ENCODE measurements at places on chromosomes 2 and 18.

DNA sequence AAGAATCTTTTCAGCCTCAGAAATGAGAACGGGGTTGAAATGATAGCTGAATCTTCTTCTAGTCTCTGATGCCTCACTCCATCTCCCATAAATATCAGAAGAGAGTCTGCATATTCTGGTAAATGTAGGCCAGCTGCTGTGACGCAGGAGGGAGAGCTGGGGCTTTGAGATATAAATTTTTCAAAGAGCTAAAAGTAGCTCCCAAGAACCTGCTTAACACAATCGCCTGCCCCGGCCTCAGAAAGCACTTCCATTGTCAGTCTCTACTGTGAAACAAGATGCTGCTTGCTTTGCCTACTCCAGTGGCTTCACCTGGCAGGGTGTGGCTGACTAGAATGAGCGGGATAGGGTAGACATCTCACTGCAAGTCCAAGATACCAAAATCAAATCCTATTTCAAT, 105.0 kb upstream of the CCDC150 start:
- DNase-seq = no peak

GRCh38 chr2:241507430-241508239, 749 bp downstream of the STK25 start:
- peak; percentile 48 for DNase-seq

DNA sequence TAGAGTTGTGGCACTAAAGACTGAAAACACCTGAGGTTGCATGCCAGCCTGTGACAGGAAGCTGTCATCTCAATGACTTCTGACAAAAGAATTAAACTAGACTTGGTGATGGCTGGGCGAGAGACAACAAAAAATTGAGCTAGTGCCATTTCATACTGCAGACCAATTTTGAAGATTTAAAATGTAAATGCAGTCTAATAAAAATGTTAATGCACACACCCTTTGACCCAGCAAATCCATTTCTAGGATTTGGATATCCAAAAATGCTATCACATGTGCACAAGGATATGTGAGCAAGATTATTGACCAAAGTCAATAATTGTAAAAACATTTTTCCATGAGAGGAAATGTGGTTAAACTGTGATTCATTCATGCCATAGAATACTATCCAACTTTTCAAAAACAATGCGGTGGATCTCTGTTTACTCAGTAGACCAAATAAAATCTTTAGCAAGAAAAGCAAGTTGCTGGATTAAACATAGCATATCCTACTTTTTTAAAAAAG, 5.6 kb downstream of the FBXO36 start:
- no peak for DNase-seq

GRCh38 chr2:226411727-226412360, 387.8 kb downstream of the IRS1 start:
- DNase-seq = no peak

DNA sequence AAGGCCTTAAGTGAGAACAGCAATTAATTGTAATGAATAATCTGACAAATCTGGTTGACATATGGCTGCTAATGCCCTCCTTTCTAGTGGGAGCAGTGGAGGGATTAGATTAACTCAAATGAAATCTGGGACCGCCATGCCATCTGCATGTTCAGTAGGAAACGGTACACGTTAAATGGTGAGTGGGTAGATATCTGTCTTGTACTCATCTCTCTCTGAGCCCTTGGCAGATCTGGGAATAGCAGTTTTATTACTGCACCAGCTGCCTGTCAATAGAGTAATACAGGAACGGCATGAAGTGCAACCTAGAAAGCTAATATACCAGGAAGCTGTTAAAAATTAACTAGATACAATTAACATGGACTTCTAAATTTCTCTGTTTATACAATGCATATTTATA, 258.8 kb downstream of the GPD2 start:
- DNase-seq = no peak

DNA sequence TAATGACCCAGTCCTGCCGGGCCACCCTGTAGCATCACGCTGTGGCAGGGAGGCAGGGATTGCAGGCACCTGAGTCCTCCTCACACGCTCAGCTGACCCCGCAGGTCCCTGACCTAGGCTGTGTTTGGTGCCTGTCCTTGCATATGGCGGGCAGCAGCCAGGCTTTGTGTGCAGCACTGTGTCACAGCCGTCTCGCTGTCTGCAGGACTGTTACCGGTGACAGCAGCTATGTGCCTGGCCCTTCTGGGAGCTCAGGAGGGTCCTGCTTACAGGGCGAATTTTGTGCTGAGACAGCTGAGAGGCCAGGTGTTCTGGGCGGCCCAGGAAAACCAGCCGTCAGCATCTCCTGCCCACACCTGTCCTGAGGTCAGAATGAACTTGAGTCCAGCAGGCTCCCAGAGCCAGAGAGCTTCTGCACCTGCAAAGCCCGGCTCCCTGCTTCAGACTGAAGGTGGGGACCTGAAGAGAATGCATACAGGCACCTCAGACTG, 10.4 kb upstream of the ARID5A start:
- DNase-seq = no peak

GRCh38 chr2:120240901-120241429, 11.7 kb upstream of the RALB start:
- DNase-seq = no peak

- no peak for DNase-seq
Measured at GRCh38 chr2:181844551-181845290, 46.8 kb upstream of the ITPRID2 start.

GRCh38 chr2:170216428-170216827, 38.5 kb downstream of the MYO3B start:
- no peak for DNase-seq

DNA sequence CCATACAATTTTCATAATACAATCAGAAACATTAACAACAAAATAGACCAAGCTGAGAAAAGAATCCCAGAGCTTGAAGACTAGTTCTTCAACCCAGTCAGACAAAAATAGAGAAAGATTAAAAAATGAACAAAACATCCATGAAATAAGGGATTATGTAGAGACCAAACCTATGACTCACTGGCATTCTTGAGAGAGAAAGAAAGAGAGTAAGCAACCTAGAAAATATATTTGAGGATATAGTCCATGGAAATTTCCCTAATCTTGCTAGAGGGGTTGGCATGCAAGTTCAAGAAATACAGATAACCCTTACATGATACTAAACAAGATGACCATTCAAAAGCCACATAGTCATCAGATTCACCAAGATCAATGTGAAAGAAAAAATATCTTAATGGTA, 281.7 kb downstream of the CCDC85A start:
- no peak for DNase-seq

- no peak for DNase-seq
Measured at GRCh38 chr18:76486038-76486437, 9.0 kb downstream of the ZNF516 start.

- DNase-seq = no peak
Measured at GRCh38 chr18:74828200-74828599, 230.5 kb downstream of the ZNF407 start.

DNA sequence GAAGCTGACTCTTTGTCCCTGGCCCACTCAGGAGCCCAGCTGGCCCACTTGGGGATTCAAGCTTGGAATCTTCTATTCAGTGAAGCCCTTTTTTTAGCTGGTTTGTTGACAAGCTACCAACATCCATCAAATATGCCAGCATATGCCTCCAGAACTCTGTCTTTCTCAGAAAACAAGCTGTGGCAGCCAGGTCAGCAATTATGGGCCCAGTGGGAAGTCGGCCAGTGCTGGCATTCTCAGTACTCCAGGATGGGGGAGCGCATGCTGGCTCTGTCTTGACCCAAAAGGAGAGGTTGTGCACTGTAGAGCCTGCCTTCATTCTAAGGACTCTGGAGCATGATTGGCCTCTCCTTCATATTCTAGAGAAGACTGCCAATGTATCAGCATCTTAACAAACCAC, 401.5 kb downstream of the CNTNAP5 start:
- DNase-seq = no peak

DNA sequence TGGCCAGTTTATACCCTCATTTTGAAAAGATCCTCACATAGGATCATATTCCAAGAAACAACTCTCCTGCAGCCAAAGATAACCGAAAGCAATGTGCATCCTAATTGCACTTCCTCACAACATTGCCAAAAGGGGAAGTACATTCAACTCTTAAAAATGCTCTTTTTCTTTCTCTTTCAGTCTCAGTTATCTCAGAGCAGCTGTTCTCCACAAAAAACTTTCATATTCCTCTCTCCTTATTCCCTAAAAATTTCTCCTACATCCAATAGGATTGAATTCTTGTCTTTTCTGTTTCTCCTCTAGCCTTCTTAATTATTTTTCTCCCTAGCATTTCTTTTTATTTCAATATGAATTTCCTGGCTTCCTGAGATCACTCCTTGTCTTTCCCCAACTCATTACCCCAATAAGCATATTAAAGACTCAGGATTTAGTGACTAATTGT, 7.4 kb upstream of the VRK2 start:
- no peak for DNase-seq

DNA sequence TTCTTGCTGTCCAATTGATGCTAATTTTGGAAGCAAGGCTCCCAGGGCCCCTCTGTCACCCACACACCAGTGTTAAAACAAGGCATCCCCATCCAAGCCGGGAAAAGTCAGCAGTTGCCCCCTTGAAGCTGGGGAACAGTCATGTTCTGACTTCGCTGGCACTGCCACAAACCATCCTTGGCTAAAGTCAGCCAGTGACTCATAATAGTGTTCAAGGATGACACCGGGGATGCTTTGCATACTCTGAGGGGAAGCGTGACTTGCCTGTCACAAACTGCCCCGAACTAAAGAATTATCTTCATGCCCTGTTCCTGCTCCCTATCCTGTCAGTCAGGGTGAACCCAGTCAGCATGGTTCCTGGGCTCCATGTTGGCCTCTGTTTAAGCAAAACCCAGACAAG, 37.0 kb downstream of the TGFA start:
- peak; percentile 41 for DNase-seq

DNA sequence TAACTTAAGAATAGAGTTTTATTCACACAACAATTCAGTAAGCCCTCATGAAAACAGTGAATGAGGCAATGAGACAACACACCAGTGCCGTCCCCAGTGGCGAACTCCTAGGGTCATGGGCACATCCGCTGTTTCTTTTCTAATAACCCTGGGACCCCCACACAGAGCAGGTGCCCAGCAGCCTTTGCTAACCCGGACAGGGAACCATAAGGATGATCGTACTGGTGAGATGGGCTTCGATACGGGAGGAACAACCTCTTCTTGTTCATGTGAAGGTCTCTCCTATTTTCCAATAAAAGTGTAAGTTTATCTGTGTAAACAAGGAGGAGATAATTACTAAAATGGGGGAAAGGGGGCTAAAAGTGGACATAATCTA, 97.4 kb upstream of the MGAT4A start:
- no peak for DNase-seq

GRCh38 chr2:71990122-71990521, 157.5 kb downstream of the CYP26B1 start:
- DNase-seq = no peak

DNA sequence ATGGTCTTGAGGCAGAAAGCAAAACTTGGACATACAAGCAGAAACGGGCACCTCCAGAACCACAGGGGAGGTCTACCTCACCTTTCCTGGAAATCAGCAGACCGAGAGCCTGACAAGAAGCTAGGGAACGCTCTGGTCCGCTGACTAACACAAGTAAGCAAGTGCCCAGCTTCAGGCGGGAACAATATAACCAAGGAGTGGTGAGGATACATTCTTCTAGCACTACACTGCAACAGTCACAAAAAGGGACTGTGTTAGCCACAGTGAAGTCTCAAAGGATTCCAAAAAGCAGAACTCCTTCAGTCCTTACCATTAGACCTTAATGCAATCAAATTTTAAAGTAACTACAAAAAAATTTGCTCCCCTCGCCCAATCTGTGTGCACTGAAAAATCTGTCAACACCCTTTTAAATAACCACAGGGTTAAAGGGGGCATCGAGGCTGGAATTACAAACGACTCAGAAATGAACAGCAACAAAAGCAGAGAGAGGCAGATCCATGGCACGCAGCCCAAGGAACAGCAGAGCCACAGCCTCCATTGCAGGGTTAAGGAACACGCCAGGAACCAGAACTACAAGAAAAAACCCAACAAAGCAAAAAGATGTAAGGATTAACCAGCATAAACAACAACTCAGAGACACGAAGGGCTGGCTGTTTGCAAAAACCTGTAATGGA, 7.1 kb downstream of the THAP4 start:
- DNase-seq = no peak

GRCh38 chr2:138428710-138429440, 72.7 kb upstream of the SPOPL start:
- DNase-seq = no peak

DNA sequence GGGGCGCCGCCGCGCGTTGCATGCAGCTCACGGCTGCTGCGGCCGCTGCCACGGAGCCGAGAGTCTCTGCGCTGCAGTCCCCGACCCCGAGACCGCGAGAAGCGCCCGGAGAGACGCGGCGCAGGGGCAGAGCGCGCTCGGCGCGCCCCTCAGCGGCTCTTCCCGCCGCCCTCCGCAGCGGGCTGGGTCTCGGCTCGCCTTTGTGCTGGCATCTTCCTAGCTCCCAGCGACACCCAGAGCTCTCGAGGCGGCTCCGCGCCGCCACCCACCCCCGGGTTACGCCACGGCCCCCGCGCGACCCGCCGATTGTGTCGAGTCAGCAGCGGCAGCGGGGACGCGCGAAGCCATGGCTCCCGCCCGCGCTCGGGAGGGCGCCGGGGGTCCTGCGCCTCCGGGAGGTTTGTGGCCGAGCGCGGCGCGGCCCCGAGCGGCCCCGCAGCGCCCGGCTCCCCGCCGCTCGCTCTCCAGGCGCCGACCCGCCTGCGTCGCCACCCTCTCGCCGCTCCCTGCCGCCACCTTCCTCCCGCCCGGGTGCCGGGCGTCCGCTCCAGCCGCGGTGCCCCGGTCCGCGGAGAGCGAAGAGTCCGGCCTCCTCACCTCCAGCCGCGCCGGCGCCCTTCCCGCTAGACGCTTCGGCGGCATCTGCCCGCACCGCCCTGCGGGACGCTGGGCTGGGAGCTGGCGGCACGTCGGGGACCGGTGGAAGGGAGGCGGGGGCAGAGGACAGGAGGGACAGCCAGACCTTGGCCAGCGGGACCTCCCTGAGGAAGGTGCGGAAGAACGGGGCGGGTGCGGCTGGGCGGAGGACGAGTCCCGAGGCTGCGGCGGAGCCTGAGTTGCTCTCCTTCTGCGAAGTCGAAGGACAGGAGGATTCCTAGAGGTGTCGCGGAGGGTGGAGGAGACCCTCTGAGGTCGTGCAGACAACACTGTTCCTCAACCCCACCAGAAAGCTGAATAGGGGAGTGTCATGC, 46.3 kb upstream of the CCDC150 start:
- DNase-seq = peak; percentile 40

DNA sequence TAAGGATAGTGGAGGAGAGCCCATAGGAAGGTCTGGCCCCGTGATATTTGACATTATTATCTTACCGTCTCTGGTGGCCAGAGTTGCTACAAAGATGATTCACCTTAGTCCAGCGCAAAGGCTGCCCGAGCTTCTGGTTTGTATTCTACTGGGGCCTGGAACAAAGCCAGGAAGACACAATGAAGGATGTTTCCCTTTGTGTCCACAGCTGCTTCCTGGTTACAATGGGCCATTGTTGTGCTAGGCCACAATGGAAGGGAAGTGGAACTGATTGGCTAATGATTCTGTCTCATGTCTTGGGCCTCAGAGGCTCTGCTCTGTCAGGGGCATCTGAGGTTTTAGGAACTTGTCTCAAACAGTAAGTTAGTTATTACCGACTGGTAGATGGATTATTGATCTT, 132.2 kb downstream of the TDRD15 start:
- DNase-seq = no peak

Data from GM19239 (cell line).